Stimulated activated CD4-positive, alpha-beta T cell treated with anti-CD3 and anti-CD28 coated beads, Interleukin-15, amount 100 ng/mL, for 1 hour (primary cell): ENCODE measurements at places on chromosomes 2 and 18.

DNA sequence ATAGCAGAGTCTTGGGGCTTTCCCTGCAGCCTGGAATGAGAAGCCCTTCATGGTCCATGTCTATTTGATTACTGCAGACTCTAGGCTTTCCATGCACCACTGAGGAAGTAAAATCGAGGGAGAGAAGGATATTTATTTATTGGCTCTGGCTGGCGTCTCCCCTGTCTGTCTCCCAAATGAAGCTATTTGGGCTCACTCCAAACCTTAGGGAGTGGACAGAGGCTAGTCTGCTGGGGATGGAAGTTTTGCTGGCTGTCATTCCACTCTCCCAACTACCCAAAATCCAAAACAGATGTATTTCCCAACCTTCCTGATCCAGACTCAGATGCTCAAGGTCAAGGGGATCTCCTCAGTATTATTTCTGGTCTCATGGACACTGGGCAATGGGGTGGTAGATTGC is 33.7 kb downstream of the TMEM17 start:
- no peak for DNase-seq

- no peak for DNase-seq
These were observed 135.5 kb downstream of the IRS1 start for GRCh38 chr2:226664140-226664539.

DNA sequence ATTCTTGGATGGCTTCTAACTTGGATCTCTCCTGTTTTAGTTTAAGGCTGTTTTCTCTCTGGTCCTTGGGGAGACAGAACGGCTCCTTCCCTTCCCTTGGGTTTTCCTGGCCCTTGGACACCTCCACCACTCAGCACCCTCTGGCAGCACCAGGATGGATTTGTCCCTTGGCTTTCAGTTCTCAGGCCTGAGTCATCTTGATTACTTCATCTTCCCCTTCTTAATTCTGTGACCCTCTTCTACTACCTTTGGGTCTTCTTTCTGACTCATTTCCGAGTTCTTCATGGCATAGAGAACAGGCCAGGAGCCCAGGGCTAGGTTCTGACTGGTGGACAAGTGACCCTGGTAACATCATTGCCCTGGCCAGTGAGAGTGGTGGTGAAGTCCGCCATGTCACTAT is 14.9 kb downstream of the IGFBP2 start:
- DNase-seq, result no peak

DNA sequence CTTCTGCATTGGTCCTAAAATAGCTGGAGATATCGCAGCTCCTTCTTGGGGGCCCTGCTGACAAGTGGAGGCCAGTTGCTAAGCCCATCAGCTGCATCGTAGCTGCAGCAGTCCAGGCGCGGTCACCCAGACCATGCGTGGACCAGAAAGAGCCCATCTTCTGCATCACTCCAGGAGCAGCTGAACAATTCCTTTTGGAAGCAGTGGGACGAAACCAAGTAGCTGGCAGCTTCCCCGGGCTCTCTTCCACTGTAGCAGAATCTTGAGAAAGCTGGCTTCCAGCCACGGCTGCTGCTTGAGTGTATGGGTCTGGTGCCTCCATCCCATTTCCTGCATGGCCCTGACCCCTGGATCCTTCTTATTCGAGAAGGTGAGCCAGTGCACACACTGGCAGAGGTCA is 22.2 kb upstream of the CAB39 start:
- DNase-seq, result no peak

DNA sequence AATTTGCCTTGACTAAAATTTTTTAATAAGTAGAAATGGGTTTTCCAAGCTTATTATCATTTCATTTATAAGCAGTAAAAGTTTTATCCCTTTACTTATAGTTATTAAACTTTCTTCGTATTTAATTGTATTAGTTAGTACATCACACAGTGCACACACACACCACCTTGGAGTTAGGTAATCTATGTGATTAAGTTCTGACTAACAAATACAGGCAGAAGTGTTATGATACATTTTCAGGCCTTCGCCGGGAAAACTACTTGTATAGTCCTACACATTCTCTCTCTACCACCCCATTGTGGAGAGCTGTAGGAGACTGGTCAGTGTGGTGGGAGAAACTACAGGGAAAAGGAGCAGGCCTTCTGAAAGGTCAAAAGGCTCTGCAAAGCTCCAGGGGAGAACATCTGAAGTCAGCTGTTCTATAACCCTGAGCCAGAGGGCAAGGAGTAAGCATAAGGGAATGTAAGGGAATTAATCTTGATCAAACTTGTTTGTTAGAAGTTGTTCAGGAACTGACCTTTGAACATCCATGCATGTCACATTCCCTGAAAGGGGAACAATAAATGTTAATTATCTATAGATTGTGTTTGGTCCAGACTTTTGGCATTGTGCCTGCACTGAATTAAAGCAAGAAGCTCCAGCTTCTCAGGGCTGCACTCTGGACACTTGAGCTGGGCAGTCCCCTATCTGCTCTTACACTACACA is 231.7 kb downstream of the FSIP2 start:
- no peak for DNase-seq

DNA sequence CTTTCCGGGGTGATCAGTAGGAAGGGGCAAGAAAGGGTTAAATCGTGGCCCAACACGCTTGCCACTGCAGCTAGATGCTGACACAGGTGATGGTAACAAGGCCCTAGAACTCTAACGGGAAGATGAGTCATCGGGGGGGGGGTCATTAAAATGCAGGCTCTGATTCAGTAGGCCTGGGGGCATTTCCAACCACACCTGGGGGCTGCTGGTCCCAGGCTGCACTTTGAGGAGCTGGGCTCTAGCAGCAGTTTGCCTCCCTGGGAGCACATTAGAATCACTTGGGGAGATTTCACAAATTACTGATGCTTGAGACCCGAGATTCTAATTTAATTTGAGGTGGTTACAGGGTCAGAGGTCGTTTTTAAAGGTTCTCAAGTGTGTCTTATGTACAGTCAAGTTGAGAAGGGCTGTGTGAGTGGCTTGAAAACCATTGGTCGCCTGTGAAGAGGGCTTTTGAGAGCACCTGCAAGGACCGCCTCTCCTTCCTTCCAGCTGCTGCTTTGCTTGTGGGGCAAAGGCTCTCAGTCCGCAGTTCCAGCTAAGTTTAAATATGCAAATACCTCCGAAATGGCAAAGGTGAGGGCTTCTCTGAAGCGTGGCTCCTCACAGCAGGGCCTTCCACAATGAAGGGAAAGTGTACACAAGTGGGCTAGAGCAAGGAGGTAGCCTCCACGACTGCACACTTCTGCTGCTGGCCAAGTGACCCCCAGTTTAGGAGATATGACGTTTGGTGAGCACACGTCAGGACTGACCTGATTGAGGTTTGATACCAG is 128.0 kb upstream of the MSH6 start:
- DNase-seq, result no peak

GRCh38 chr2:96700086-96700485 is 39.8 kb downstream of the LMAN2L start:
- DNase-seq, result no peak

- DNase-seq, result no peak
These were observed 34.1 kb downstream of the PTPRM start for GRCh38 chr18:7601246-7601615.

GRCh38 chr2:164084066-164084465 is 348.3 kb upstream of the FIGN start:
- no peak for DNase-seq

- no peak for DNase-seq
These were observed at the start of gene C2orf80 for GRCh38 chr2:208189810-208190503. Gene C2orf80, minus strand, starts transcription at chr2:208190030. Its CDS starts 3,044 bp downstream, at chr2:208186986.

GRCh38 chr2:44638649-44639048 is 276.9 kb downstream of the CAMKMT start:
- DNase-seq, result no peak

GRCh38 chr2:241620419-241620769 is 16.6 kb downstream of the THAP4 start:
- DNase-seq, result no peak

DNA sequence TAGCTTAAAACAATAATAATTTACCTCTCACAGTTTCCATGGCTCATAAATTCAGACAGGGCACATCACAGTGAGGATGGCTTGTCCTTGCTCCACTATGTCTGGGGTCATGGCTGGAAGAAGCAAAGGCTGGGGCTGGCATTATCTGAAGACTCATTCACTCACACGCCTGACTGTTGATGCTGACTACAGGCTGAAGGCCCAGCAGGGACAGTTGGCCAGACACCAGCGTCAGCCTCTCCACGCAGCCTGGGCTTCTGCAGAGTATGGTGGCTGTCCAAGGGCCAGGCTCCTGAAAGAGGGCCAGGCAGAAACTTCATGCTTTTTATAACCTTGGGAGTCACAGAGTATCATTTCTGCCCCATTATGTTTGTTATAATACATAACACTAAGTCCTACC is 33.4 kb downstream of the YPEL5 start:
- DNase-seq, result no peak

GRCh38 chr18:24630346-24630880 is 170.0 kb downstream of the HRH4 start:
- DNase-seq, result no peak

DNA sequence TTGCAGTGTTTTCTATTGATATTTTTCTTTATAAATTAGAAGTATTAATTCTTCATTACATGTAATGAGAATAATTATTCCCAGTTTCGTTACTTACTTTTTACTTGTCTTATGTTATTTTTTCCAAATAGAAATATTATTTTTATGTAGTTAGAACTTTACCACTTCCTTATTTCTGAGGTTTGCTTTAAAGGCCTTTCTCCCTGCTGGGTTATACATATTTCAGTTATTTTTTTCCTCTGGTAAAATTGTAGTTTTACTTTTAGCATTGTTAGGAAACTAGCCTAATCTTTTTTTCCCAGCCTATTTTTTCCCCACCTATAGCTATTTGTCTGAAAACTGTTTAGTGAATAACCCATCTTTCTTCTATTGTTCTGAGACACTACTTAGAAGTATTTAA is 17.1 kb downstream of the RNF144A start:
- DNase-seq, result no peak

DNA sequence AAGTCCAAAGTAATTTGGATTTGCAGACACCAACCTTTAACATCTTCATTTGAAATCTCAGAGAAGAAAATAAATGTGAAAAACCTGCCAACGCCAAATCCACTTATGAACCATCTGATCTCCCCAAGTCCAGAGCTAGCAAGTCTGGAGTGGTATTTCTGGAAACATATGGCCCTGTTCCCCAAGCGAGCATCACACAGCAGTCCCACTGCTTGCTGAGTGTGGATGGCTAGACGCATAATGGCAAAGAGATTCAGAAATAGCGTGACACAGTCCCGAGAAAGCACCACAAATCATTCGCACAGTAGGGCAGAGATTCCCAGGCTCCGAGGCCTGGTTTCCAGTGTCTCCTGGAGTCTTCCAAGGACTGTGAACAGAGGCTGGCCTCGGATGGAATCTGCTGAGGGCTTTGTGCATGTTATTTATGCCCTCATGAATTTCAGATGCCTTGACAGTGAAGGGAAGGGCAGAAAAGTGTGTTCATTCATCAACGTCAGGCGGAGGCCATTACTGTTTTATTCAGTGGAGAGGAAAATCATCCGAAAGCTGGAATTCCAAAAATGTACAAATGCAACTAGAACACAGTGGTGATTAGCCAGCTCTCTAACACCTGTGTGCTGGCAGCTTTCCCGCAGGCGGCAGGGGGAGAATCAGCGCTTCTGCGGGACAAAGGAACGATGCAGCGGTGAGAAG is 417.0 kb downstream of the EIPR1 start:
- no peak for DNase-seq

GRCh38 chr2:85719609-85720240 is 25.6 kb downstream of the GNLY start:
- DNase-seq, result no peak

DNA sequence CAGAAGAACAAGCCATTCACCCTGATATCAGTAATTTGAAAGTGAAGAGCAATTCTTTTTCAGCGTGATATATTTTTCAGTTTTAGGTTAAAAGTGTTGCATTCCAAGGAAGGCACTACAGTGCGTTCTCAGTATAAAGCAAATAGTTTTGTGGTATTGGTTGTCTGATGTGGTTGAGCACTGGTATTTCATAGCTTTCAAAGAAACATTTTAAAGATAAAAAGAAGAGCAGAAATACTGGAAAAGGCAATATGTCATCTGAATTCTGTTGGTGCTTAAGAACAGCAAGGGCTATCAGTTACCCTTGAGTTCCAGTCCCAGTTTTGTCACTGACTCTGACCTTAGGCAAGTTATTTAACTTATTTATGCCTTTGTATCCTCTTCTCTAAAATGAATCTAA is 191.6 kb downstream of the BABAM2 start:
- no peak for DNase-seq

GRCh38 chr2:230267556-230267955 is 42.0 kb downstream of the SP140 start:
- no peak for DNase-seq

DNA sequence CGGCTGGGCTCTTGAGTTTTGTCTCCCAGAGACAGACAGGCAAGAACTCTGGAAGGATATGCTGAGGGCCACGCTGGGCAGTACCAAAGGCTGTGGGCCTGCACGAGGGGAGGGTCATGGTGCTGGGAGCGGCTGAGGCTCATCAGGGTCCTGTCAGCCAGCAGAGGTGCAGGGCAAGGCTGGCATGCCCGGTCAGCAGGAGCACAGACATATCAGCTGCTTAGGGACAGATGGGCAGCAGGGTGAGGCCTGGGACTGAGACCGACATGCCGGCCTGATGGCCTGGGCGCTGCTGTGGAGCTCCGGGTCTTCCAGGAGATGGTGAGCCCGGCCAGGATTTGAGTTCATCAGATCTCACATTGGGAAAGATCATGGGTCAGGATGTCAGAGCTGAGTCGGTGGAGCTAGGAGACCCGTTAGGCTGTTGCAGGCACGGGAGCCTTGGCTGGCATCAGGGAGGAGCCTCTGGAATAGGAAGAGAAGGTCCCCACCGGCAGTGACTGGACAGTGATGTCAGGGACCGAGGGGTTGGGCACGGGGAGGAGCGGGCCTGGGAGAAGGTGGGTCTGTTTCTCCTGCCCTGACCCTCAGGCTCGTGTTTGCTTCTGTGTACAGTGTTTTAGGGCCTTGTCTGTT is 18.8 kb downstream of the CNDP2 start:
- no peak for DNase-seq

GRCh38 chr2:190982262-190983034 is 31.5 kb downstream of the STAT1 start:
- DNase-seq, result no peak

- no peak for DNase-seq
These were observed 814 bp upstream of the RAB1A start for GRCh38 chr2:65130664-65131175.

DNA sequence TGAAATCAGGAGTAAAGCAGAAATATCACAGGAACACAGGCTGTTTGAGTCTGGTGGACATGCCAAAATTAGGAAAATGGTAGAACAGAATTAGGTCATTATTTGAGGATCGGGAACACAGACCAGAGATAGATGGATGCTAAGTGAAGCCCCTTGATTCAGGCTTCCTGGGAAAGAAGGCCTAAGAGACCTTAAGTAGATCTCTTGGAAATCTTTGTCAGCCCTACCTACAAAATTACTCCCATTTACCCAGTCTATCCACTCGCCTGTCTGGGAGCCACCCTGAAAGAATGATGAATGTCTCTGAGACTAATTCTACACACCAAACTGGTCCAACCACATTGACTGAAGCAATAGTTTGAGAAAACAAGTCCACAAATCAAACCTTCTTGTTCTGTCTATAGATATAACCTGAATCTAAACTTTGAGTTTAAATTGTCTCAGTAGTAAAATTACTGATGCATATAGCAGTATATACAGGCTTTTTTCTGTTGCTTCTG is 36.6 kb upstream of the TANK start:
- no peak for DNase-seq
